H9 (cell line): ENCODE measurements at places on chromosomes 7 and 10.

DNA sequence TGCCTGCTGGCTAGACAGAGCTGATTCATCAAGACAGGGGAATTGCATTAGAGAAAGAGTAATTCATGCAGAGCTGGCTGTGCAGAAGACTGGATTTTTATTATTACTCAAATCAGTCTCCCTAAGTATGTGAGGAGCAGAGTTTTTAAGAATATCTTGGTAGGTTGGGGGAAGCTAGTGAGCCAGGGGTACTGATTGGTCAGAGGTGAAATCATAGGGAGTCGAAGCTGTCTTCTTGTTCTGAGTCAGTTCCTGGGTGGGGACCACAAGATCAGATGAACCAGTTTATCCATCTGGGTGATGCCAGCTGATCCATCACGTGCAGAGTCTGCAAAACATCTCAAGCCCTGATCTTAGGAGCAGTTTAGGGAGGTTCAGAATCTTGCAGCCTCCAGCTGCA, 39.8 kb downstream of the FOXI2 start:
- DNase-seq = no peak

DNA sequence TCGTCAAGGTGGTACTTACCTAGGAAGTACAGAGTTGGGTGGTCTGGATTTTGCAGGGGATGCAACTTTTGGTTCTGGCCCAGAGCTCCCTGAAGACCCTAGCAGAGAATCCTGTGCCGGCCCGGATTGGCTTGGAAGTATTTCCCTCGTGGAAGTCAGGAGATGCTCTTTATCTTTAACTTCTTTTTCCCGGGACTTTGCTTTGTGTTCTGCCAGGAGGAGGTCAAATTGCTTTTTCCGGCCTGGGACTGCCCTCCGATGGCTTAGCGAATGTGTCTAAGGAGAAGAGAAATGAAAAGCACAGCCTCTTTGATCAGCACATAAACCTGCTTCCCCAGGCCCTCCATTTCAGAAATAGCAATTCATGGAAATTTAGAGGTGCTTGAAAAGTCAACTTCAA, 57.0 kb upstream of the EFCAB10 start:
- DNase-seq = no peak

GRCh38 chr10:121411004-121411403, 187.2 kb downstream of the FGFR2 start:
- DNase-seq = no peak

DNA sequence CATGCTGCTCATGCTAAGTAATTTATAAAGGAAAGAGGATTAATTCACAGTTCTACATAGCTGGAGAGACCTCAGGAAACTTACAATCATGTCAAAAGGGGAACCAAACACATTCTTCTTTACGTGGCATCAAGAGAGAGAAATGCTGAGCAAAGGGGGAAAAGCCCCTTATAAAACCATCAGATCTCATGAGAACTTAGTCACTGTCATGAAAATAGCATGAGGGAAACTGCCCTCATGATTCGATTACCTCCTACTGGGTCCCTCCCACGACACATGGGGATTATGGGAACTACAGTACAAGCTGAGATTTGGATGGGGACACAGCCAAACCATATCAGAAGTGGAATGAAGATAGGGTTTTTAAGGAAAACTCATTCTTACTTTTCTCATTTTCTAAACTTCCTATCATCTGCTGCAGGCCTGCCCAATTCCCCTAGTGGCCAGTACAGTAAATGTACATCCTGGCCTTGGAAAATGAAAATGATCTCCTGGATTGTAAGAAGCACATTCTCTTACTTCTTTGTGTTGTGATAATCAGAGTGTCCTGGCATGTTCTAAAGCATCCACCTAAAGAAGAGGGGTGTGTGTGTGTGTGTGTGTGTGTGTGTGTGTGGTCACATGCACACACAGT, 421.5 kb downstream of the LRMDA start:
- no peak for DNase-seq

DNA sequence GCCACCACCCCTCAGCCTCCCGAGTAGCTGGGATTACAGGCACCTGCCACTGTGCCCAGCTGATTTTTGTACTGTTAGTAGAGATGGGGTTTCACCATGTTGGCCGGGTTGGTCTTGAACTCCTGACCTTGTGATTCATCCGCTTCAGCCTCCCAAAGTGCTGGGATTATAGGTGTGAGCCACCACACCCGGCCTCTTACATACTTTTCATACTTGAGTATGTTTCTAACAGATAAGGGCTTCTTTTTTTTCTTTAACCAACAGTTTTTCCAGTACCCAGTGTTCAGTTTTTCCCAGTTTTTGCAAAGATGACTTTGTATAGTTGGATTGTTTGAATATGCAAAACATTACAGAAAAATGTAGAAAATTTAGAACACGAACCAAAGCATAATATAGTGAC, 7.7 kb downstream of the EIF4H start:
- no peak for DNase-seq

DNA sequence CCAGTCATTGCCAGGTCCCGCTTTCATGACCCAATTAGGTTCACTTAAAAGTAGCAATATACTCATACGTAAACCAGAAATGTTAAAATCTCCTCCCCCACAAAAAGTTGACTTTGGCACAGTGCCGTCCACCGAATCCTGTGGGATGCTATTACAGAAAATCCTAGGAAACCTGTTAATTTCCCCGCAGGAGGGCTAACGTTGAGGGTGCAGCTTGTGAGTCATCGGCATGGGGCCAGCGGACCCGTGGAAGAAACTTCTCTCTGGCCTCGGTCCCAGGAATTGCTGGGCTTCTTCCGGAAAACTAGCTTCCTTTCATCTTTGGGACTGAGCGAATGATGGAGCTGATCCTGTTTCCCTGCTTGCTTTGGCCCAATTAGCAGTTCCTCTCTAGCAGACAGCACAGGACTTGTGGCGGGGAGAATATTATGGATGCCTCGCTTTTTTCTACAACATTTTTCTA, 13.5 kb downstream of the CRYGN start:
- no peak for DNase-seq

DNA sequence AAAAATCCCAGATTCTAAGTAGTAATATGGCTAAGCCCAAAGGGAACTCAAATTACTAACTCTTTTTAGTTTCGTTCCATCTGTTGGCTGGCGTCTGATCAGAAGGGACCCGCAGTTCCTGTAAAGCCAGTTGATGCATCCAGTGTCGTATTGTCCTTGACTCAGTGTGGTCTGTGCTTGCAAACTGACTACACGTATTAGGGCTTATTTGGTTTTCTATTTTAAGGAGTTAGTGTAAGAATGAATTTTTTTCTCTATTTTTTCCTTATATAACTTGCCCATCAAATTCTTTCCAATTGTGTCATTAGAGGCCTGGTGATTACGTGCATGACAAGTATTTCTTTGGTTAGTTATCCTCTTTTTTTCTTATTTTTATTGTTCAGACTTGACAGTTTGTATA, 9.7 kb downstream of the ABCA13 start:
- no peak for DNase-seq

- no peak for DNase-seq
Observed at GRCh38 chr7:29214816-29215215, 20.2 kb downstream of the CHN2 start.

GRCh38 chr7:142445019-142445686, 187.3 kb upstream of the PRSS58 start:
- peak; percentile 75 for DNase-seq

GRCh38 chr10:35644050-35644950, 2.2 kb upstream of the FZD8 start:
- DNase-seq = peak; percentile 36

- DNase-seq = no peak
Observed at GRCh38 chr10:36302086-36302485, 660.0 kb upstream of the FZD8 start.

- no peak for DNase-seq
Observed at GRCh38 chr10:109126541-109126940, 796.8 kb downstream of the XPNPEP1 start.

DNA sequence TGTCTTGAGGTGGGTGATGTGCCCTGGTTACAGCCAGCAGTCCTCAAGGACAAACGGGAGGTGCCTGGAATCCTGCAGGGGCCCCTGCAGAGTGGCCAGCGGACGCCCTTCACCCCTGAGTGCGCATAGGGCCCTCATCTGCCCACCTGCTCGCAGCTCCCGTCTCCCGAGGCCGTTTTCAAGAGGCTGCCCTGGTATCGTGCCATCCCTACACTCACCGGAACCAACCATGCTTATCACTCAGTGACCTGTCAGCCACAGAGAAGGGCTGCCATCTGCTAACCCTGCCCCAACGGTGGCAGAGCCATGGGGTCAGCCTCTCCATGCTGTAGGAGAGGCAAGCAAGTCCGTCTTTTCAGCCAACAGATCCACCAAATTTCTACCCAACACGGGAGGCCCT, 122.0 kb downstream of the FAM53B start:
- DNase-seq = no peak

DNA sequence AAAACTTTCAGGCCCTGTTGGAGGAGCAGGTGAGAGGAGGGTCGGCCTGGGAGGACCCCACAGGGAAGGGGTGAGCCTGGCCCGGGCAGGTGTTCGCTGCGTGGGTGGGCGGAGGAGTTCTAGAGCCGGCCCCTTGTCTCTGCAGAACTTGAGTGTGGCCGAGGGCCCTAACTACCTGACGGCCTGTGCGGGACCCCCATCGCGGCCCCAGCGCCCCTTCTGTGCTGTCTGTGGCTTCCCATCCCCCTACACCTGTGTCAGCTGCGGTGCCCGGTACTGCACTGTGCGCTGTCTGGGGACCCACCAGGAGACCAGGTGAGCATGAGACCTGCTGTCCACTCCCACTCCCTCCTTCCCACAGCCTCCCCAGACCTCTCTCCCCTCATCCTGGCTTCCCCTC, 5.6 kb downstream of the ZNHIT1 start:
- no peak for DNase-seq

DNA sequence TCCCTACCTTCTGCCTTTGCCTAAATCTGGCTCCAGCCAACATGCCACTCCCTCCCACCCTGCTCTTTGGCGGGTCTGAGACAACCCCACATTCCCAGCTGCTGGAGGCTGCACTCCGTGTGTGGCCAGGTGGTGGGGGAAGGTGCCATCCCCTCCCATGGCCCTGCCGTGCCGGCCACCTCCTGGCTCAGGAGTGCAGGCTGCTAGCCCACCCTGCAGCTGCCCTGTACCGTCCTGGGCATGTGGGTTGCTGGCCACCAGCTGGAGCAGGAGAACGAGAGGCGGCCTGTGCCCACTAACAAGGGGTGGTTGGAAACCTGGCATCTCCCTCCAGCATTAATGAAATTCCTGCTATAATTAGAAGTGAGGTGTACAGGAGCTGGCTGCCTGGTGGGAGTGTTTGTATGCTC, 97.6 kb downstream of the ZMIZ1 start:
- DNase-seq = no peak

DNA sequence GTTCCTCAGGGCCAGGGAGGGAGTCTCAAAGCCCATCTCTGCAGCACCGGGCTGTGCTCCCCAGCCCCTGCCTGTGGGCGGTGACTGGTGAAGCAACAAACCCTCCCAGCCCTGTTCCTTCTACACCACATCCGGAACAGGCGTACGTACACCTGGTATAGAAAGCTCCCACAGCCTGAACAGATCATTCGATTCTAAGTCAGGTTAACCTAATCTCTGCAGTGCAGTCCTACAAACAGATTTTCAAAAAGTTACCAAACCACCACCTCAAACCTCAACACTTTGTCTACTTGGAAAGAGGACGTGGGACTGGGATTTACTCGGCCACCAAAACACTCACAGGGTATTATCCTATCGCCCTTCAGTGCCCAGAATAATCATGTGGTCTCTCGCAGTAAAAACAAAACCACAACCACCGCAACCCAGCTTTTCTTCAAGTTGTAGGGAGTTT, 238.4 kb downstream of the DIP2C start:
- no peak for DNase-seq

DNA sequence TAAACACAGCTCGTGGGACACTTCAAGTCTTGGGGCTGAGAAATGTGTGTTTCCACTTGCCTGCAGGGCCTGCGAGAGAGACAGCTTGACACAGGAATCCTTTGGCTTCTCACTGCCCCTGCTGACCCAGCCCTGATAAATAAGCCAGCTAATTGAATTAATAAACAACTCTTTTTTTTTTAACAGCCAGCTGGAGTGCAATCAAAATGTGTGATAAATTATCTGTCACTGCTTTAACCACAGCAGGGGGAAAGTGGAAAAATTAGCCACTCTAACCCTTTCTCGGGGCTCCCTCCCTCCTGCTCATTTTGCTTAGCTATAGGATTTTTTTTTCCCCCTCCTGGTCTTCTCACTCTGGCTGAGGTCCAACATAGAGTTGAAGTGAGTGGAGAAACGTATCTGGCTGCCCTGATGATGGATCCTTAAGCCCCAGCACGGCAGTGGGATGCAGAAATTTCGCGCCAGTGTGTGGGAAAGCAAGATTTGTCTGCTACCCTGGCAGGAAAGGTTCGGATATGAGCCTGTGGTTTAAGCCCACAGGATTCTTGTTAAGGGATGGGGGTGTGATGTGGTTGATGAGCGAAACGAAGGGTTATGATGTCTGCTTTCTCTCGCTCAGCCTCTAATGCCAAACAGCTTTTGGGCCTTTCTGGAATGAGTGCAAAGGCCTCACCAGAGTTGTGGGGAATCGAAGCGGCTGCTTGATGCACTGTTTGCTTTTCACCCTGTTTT, 173.8 kb downstream of the TRIL start:
- DNase-seq = no peak

DNA sequence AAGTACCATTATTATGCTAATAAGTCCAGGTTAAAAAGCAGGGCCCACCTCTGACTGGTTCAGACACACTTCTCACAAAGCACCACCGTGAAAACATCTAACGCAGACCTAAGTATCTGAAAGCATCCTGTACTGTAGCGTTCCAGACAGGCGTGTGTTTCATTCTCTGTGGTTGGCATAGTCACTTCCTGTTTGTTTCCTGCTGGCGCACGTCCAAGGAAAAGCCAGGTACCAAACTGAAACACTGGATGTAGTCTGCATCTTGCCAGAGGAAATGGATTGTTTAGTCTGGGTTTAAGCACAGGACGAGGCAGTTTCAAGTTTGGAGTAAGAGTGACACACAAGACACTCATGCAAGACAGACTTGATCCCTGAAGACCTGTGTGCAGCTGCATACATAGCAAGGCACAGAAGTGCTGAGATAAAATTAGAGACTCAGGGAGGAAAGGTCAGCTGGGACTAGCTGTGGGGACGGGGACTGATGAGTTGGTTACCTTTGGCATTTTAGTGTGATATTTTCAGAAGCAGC, 23.3 kb downstream of the BPGM start:
- DNase-seq = no peak

DNA sequence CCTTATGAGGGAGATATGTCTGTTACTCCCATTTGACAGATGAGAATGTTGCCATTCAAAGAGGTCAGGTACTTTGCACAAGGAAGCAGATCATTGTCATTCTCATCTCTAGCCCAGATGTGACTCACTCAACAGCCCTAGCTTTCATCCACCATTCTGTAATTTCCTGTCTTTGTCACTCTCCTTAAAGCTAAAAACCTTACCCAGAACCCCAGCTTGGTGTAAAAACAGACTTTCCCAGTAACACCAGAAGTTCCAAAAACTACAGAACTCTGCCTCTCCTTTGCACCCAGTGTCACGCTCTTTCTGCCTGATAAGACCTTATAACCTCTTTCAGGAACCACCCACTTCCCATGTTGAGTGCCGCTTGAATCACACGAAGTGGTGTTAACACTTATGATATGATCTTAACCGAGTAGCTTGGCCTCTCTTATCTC, 89.1 kb upstream of the SP4 start:
- DNase-seq = no peak

- no peak for DNase-seq
Observed at GRCh38 chr10:3468919-3469638, 296.5 kb upstream of the PITRM1 start.
